Activated CD8-positive, alpha-beta T cell treated with anti-CD3 and anti-CD28 coated beads for 36 hours (primary cell): ENCODE measurements at places on chromosomes 1 and 21. TPM values are rescaled to one million over a fixed set of nuclear protein-coding genes. Genes with fewer than 3 reads are reported as not detected.

DNA sequence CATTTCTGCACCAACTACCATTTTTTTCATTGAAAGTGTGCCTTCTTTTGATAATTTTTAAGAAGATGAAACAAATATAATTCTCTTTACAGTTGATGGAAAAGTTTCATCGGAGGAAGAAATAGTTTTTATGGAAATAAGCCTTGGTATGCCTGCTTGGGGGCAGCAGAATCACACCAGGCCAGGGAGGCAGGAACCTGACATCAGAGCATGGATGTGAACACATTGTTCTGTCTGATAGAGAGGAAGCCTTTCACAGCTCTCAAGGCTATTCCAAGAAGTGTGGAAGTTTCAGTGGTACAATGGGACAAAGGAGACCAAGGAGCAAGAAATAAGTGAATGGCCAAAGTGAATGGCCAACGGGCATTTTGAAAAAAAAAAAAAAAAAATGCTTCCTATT lies 162.2 kb upstream of the KCNK2 start:
- no peak for DNase-seq
- H3K27ac ChIP-seq = no peak overlapping the region
- no peaks in the 10 kb centered on the region for H3K36me3 ChIP-seq
- no peak overlapping the region for H3K4me3 ChIP-seq

DNA sequence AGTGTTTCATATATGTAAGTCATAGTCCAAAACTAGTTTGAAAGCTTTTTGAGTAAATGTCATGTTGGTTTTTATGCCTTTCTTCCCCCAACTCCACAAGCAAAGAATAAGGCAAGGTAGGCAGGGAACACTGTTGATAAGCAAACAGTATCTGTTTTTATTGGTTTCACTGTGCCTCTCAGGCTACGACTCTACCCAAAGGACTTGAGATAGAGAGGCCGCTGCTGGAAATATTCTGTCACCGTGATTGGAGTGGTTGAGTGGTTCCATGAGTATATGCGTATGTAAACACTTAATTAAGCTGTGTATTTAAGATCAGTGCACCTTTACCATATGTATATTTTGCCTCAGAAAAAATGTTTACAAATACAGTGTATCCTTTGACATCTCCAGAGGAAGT lies 138.1 kb upstream of the KIF26B start:
- H3K36me3 ChIP-seq = no peaks in the 10 kb centered on the region
- no peak overlapping the region for H3K4me3 ChIP-seq
- H3K27me3 ChIP-seq = no peaks in the 10 kb centered on the region
- no peak overlapping the region for H3K27ac ChIP-seq
- H3K4me1 ChIP-seq = peaks cover 6% of the 10 kb centered on the region

GRCh38 chr1:202663131-202663530 lies 47.1 kb downstream of the SYT2 start:
- no peak for DNase-seq
- H3K4me3 ChIP-seq = no peak overlapping the region
- H3K27ac ChIP-seq = no peak overlapping the region
- H3K36me3 ChIP-seq = no peaks in the 10 kb centered on the region
- H3K4me1 ChIP-seq = no peaks in the 10 kb centered on the region

GRCh38 chr21:28742527-28742926 lies 250.2 kb downstream of the LTN1 start:
- H3K27me3 ChIP-seq = no peaks in the 10 kb centered on the region
- no peaks in the 10 kb centered on the region for H3K36me3 ChIP-seq
- H3K4me1 ChIP-seq = peaks cover 4% of the 10 kb centered on the region
- no peak overlapping the region for H3K27ac ChIP-seq
- H3K4me3 ChIP-seq = no peak overlapping the region

DNA sequence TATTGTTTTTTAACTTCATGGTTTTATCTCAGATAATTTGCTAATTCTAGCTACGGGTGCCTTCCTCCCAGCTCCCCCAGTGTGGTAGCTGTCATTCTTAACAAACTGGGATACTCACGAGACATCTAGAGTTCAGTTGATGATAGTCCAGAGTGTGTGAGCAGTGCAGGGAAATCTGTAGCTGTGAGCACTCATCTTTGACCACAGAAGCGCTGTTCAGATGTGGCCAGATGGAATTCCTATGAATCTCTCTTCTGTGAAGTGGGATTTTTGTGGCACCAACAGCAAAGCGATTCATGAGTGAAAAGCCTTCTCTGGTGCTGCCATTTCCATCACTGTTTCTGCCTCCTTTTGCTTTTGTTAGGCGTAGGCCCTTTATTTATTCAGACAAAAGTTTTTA lies 125.1 kb downstream of the NFIA start:
- no peaks in the 10 kb centered on the region for H3K36me3 ChIP-seq
- H3K4me1 ChIP-seq = no peaks in the 10 kb centered on the region
- no peak overlapping the region for H3K4me3 ChIP-seq
- no peak for DNase-seq
- no peak overlapping the region for H3K27ac ChIP-seq
- no peaks in the 10 kb centered on the region for H3K27me3 ChIP-seq

GRCh38 chr1:176976225-176976624 lies 188.3 kb downstream of the ASTN1 start:
- no peak for DNase-seq
- H3K4me1 ChIP-seq = no peaks in the 10 kb centered on the region
- no peak overlapping the region for H3K27ac ChIP-seq
- H3K36me3 ChIP-seq = no peaks in the 10 kb centered on the region

- H3K4me3 ChIP-seq = no peak overlapping the region
- no peaks in the 10 kb centered on the region for H3K27me3 ChIP-seq
- peak overlapping the region; percentile 69 for H3K27ac ChIP-seq
- peaks cover 35% of the 10 kb centered on the region for H3K4me1 ChIP-seq
- peaks cover 10% of the 10 kb centered on the region for H3K36me3 ChIP-seq
Observed at GRCh38 chr21:34190576-34191321, 117.4 kb downstream of the MRPS6 start.

Gene RCC1
- 113 TPM for total RNA-seq

Gene TMIGD3
- not detected for total RNA-seq

Gene SPRR5
- not detected for total RNA-seq

- H3K27me3 ChIP-seq = no peaks in the 10 kb centered on the region
- DNase-seq = no peak
- H3K27ac ChIP-seq = no peak overlapping the region
- H3K36me3 ChIP-seq = no peaks in the 10 kb centered on the region
Observed at GRCh38 chr1:85224734-85225623, 24.2 kb upstream of the SYDE2 start.

- no peak overlapping the region for H3K27ac ChIP-seq
- H3K36me3 ChIP-seq = peaks cover 73% of the 10 kb centered on the region
- peaks cover 9% of the 10 kb centered on the region for H3K4me1 ChIP-seq
- H3K4me3 ChIP-seq = no peak overlapping the region
Observed at GRCh38 chr1:169529068-169529642, 43.4 kb upstream of the SLC19A2 start.

DNA sequence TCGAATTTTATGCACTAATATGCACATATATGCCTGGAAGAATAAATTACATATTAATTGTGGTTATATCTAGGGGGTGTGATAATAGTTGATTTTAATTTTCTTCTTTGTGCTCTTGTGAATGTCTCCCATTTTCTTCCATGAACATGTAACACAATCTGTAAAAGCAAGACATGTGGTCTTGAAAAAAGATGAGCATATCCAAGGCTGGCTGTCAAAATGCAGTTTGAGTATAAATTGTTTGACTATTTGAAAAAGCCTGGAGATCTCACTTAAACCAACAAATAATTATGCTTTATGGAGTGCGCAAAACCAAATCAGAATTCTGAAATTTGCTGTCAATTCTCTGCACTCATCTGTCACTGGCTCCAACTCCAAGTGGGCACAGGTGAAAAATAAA lies 143.9 kb downstream of the HMGB4 start:
- H3K4me3 ChIP-seq = no peak overlapping the region
- H3K4me1 ChIP-seq = no peaks in the 10 kb centered on the region
- no peaks in the 10 kb centered on the region for H3K36me3 ChIP-seq
- H3K27me3 ChIP-seq = peaks cover 1% of the 10 kb centered on the region
- DNase-seq = no peak

Gene FMO5
- 0.16 TPM for total RNA-seq

DNA sequence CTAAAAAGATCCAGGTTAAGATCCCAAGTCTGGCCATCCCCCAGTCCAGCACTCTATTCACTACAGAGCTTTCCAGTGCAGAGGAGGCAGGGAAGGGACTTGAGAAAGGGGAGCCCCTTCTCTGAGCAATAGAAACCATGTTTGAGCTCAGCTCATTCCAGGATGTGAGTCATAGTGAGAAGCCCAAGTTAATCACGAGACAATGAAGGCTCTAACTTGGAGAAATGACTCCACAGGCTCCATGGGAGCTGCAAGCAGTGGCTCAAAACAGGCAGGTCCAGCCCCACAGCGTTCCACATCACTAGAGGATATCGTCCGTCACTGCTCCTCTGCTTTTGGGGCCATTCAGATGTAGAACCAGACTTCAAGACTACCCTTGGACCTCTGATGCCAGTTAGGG lies 59.1 kb downstream of the CAMK2N1 start:
- peaks cover 3% of the 10 kb centered on the region for H3K36me3 ChIP-seq
- H3K27me3 ChIP-seq = peaks cover 28% of the 10 kb centered on the region
- DNase-seq = peak; percentile 8
- H3K4me3 ChIP-seq = no peak overlapping the region

GRCh38 chr1:162666006-162666645 lies 33.9 kb downstream of the DDR2 start:
- no peak overlapping the region for H3K27ac ChIP-seq
- no peak for DNase-seq
- no peak overlapping the region for H3K4me3 ChIP-seq
- peaks cover 9% of the 10 kb centered on the region for H3K27me3 ChIP-seq

GRCh38 chr1:42970143-42970542 lies 11.5 kb upstream of the SLC2A1 start:
- no peak for DNase-seq
- no peaks in the 10 kb centered on the region for H3K36me3 ChIP-seq
- no peaks in the 10 kb centered on the region for H3K4me1 ChIP-seq
- no peak overlapping the region for H3K27ac ChIP-seq
- no peaks in the 10 kb centered on the region for H3K27me3 ChIP-seq

- no peak for DNase-seq
- no peaks in the 10 kb centered on the region for H3K27me3 ChIP-seq
- H3K4me1 ChIP-seq = peaks cover 8% of the 10 kb centered on the region
- H3K4me3 ChIP-seq = no peak overlapping the region
Observed at GRCh38 chr21:34039678-34040382, 33.5 kb upstream of the MRPS6 start.

GRCh38 chr1:177558372-177558771 lies 387.6 kb downstream of the BRINP2 start:
- no peaks in the 10 kb centered on the region for H3K4me1 ChIP-seq
- H3K27me3 ChIP-seq = no peaks in the 10 kb centered on the region
- H3K4me3 ChIP-seq = no peak overlapping the region

DNA sequence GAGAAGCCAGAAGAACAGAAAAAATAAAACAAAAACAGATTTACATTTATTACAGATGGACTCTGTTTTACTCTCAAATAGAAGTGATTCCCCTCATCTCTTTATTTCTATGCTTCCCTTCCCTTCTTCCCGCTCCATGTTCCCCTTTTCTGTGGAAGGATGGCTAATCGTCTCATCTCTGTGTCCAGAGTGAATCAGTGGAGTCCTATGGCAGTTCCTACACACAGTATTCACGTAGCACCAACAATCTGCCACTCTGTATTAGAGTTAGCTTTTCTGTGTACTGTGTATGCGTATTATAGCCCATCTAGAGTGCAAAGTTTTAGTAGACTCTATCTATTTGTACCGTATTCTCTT lies 6.8 kb upstream of the ERO1B start:
- H3K4me1 ChIP-seq = peaks cover 17% of the 10 kb centered on the region
- no peaks in the 10 kb centered on the region for H3K27me3 ChIP-seq
- no peak overlapping the region for H3K27ac ChIP-seq

DNA sequence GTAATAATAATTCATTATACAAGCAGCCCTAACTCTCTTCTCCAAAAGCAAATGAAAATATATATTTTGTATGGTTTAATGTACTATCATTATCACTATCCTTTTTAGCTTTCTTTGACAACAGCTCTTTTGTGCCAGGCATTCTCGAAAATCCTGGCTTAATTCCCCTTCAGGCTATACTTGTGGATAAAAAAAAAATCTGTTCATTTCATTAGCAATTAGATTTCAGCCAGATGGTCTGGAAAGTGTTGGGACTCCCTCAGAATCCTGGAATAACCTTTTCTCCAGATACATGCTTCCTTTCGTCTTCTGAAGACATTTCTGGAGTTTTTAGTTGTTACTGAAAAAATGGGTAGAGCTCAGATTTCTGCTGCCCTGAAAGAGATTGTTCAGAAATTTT lies 83.4 kb upstream of the PLPPR4 start:
- H3K27me3 ChIP-seq = no peaks in the 10 kb centered on the region
- H3K36me3 ChIP-seq = no peaks in the 10 kb centered on the region
- DNase-seq = no peak
- no peak overlapping the region for H3K4me3 ChIP-seq
- no peak overlapping the region for H3K27ac ChIP-seq
- no peaks in the 10 kb centered on the region for H3K4me1 ChIP-seq

Gene IFNLR1
- 6.4 TPM for total RNA-seq

GRCh38 chr1:59418363-59419144 lies 121.7 kb downstream of the FGGY start:
- H3K4me3 ChIP-seq = no peak overlapping the region
- no peak overlapping the region for H3K27ac ChIP-seq
- no peak for DNase-seq
- H3K4me1 ChIP-seq = no peaks in the 10 kb centered on the region

- no peak overlapping the region for H3K4me3 ChIP-seq
- H3K36me3 ChIP-seq = no peaks in the 10 kb centered on the region
- DNase-seq = no peak
- H3K27me3 ChIP-seq = peaks cover 5% of the 10 kb centered on the region
- H3K4me1 ChIP-seq = peaks cover 2% of the 10 kb centered on the region
- H3K27ac ChIP-seq = no peak overlapping the region
Observed at GRCh38 chr1:55820501-55820900, 605.3 kb upstream of the USP24 start.

DNA sequence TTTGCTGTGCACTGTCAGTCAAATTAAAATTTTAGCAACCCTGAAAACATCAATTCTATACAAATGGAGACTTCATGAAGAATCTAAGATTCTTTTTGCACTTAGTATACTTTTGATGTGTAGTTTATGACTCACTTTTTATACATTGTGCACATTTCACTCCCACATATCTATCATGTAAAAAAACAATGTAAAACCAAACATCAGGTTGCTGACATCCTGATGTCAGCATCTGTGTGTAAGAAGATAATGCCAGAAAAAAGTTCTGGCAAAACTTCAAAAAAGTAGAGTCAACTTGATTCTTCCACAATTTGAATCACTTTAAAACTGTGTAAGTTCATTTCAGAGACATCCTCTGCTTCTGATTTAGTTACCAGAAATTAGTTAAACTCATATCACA lies 115.7 kb downstream of the CENPF start:
- H3K27me3 ChIP-seq = peaks cover 5% of the 10 kb centered on the region
- DNase-seq = no peak
- H3K4me3 ChIP-seq = no peak overlapping the region
- H3K27ac ChIP-seq = no peak overlapping the region
- H3K4me1 ChIP-seq = no peaks in the 10 kb centered on the region

DNA sequence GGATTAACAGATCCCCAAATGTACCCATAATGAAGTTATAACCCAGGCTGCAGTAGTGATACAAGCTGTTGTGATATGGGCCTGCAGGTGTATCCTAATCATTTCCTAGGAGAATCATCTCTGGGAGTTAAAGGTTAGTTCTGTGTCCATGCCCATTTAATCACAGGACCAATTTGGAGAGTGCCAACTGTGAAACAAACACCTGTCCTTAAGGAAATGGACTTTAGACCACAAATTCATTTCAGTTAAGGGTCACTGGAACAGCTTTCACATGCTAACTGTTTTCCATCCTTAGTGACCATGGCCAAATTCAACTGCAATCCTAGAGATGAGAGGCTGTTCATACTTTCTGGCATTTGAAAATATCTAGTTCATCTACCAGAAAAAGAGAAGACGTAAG lies 160.9 kb downstream of the GPATCH2 start:
- H3K36me3 ChIP-seq = peaks cover 8% of the 10 kb centered on the region
- no peaks in the 10 kb centered on the region for H3K27me3 ChIP-seq
- DNase-seq = no peak
- H3K4me3 ChIP-seq = no peak overlapping the region

Gene PATJ
- 8.1 TPM for total RNA-seq

Gene NES
- not detected for total RNA-seq
